ENCODE measurements at places on chromosomes 6 and 20.
A peak's percentile ranks its signal among the peaks of the same experiment; 100 is the strongest.

- no peak for DNase-seq
Measured at GRCh38 chr6:29376003-29376402, 912 bp upstream of the OR12D3 start.

DNA sequence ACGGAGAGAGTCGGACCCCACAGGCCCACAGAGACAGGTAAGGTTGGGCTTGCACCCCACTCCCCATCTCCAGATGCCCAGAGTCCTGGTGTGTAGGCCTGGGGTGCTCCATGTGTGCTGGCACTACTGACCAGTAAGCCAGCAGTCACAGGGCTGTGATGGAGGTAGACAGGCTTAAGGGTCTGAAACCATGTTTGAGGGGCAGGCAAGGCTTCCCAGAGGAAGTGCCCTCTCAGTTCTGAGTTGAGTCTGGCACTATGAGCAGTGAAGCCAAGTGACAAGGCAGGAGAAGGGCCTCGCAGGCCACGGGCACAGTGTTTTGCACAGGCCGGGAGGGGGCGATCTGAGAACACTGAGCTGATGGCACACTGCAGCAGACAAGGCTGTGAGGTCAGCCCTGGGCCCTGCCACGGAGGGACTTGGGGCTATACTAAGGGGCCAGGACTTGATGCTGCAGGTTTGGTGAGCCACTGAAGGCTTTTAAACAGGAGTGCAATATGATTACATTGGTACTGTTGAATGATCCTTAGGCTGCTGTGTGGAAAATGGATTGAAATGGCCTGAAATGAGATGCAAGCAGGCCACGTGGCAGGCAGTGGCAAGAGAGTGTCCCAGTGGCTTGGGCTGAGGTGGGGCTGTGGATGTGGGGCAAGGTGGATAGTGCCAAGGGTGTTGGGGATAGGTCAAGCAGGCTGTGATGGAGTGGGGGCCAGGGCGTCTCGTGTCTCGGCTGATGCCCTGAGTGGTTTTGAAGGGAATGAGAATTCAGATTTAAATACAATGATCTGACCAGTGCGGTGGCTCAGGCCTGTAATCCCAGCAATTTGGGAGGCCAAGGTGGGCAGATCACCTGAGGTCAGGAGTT is 20.3 kb downstream of the TTBK1 start:
- DNase-seq: peak; percentile 83

DNA sequence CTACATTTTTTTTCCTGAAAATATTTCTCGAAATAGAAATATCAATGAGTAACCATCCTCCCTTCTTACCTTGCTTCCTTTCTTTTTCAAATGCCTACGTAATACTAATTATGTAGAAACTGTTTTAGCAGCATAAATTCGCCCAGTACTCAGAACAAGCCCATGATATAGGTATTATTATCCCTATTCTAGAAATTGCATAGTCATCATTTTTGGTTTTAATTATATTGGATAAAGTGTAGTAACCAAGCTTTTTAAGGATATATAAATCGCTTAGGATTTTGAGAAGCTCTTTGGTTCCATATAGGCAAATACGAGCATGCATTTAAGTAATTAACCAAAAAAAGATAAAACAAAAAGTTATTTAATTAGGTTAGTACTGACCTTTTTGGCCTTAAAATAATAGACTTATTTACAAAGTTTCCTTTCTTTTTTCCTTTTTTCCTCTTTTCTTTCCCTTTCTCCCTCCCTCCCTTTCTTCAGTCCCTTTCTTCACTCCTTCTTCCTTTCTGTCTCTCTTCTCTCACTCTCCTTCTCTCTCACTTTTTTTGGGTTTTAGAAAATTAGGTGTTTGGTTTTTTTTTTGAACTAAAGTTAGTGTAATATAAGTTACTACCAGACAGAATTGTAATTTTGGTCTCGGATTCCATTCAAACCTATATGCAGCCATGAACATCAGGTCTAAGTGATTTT is 457.7 kb downstream of the RFPL4B start:
- no peak for DNase-seq

DNA sequence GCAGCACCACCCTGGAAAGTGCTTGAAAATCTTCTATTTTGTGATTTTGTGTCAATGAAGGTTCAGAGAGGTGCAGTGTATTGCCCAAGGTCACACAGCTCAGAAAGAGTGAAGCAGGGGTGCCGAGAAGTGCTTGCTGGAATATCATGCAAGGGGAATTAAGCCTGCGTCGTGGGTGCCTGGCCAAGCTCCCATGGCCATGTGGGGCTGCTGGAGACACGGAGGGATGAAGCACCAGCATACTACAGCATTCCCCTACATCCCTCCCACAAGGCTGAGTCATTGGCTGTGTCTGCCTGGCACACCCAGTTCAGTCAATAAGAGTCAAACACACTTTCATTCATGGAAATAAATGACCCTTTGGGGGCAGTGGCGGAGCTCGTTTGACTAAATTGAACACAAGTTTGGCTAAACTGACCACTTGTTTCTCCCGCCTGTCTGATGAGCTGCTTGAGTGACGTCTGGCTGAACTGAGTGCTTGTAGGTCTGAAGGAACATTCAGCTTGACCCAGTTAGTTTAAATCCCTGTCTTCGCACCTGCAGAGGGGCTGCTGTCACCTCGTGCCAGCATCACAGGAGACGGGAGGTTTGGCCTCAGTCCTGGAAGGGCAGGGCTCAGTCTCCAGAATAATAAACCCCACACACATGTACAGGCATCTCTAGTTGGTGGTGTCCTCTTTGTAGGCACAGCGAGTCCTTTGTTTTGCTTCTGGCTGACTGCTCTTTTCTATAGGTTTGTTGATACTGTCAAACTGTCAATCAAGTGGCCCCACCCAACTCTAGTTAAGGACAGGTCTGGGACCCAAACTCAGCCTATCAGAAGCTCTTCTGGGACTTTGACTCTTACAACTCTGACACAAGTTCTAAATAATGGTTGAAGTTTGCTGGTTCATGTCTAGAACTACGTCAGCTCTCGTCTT is 8.4 kb upstream of the TGM2 start:
- DNase-seq: peak; percentile 33

DNA sequence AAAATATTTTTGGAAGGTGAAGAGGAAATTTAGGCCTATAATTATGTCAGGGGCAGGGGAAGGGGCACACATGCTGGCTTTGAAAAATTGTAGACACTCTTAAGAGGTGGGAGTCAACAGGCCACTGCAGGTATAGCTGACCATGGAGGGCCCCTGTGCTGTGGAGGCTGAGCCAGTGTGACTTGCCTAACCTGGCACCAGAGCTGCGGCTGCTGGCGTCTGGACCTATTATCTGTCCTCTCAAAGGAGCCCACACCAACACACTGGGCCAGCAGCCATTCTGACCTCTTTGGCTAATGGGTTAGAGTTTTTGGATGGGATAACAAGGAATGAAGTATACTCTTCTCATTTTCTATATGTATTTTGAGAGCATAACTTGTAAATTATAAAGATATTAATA is 4.5 kb downstream of the GID8 start:
- no peak for DNase-seq
